IPS-NIHi11 (cell line): ENCODE measurements at places on chromosomes 12 and 14.
A peak's percentile ranks its signal among the peaks of the same experiment; 100 is the strongest.

DNA sequence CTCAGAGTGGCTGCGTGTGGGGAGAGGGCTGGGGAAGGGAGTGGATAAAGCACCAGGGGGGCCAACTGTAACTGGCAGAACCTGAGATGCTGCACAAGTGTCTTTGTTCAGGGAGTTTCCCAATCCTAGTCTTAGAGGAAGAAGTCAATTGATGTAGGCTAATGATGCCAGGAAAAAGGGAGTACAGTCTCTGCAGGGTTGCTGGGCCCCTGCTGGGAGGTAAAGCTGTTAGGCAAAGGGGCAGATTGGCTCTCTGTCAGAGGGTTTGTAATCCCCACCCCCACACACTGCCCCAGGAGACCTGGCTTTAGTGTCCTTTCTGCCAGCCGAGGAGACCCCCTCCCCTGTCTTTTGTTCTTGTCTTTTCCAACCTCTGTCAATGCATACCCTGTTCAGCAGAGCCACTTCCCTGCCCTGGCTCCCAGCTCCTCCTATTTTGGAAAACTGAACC is 178.4 kb downstream of the KCNA5 start:
- DNase-seq, result peak; percentile 72

GRCh38 chr14:106442857-106443256 is 916.5 kb downstream of the TMEM121 start:
- DNase-seq, result no peak

- DNase-seq, result peak; percentile 29
These were observed 6.8 kb downstream of the SIX6 start for GRCh38 chr14:60515511-60516289.

DNA sequence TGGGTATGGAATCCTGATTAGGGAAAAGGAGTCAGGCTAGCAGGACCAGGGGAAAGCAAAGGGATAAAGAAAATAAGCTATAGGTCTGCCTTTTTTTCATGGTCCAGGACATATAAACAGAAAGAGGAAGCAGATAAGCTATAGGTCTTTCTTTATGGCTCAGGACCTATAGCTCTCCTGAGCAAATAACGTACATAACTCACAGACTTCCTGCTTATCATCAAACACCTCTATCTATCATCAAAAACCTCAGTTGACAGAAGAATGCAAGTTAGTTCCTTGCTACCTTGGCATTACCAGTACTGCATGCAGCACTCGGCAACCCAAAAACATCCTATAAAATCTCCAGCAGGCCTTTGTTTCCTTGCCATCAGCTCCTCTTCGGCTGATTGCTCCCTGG is 238.7 kb upstream of the OR4E1 start:
- no peak for DNase-seq

DNA sequence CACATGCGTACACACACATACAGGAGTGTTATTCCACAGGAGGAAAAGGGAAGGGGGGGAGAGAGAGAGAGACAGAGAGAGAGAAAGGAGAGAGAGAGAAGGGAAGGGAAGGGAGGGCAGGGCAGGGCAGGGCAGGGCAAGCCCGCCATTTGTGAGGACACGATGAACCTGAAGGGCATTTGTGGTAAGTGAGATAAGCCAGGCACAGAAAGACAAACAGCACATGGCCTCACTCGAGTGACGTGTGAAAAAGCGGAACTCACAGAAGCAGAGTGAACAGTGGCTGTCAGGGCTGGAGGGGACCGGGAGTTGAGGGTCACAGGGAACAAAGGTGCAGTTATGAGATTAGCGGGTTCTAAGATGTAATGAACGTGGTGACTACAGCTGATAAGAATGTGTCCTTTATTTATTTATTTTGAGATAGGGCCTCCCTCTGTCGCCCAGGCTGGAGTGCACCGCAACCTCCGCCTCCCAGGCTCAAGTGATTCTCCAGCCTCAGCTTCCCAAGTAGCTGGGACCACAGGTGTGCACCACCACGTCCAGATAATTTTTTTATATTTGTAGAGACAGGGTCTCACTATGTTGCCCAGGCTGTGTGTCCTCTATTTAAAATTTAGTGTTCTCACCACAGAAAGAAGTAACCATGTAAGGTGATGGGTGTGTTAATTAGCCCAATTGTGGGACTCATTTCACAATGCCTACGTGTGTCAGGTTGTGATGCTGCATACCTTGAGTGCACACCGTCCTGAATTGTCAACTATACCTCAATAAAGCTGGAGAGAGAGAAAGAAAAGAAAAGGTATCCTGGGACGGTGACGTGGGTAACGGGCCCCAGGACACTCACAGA is 18.7 kb upstream of the FBRSL1 start:
- DNase-seq, result no peak

- no peak for DNase-seq
These were observed 371.2 kb downstream of the BCL11B start for GRCh38 chr14:98900798-98901197.
